ENCODE measurements at places on chromosomes 6 and 20.
A peak's percentile ranks its signal among the peaks of the same experiment; 100 is the strongest.

DNA sequence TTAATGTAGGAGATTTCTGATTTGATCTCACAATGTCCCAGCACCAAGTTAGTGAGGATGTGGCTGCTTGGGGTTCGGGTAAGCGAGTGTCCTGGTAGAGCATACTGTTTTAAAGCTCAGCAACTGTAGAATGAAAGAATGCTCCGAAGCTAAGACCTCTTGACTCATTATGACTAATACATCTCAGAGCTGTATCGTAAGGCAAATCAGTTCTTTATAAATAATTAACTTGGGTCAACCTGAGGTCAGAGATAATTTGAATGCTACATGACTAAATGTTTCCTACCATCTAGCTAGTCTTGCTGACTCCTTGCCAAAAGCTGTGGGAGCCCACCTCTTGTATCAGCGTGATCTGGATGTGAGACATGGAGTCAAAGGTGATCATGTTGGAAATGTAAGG is 128.8 kb upstream of the PDE7B start:
- no peak for DNase-seq

GRCh38 chr6:34310817-34311216 is 62.0 kb upstream of the SMIM29 start:
- DNase-seq, result no peak

DNA sequence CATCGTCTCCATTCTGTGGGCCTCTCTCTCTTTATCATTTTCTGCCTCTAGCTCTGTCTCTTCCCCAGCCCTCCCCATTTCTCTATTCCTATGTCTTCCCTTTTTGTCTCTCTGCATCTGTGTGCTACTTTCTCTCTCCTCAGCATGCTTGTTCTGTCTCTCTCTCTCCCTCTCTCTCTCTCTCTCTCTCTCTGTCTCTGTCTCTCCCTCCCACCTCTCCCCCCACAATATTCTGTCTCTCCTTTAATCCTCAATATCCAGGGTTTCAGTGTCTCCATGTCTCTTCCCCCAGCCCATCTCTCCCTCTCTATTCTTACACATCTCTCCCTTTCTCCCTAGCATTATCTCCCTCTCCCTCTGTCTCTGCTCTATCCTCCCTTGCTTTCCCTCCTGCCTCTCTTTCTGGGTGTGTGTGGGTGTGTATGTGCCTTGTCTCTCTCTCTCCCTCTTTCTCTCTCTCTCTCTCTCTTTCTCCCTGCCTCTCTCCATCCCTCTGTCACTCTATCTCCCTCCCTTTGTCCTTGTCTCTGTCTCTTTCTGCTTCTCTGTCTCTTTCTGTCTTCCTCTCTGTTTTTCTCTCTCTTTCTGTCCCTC is 76.9 kb upstream of the SIRPA start:
- DNase-seq, result no peak

GRCh38 chr6:118746145-118746824 is 94.9 kb upstream of the CEP85L start:
- peak; percentile 15 for DNase-seq

- no peak for DNase-seq
Observed at GRCh38 chr20:40431611-40432010, 257.4 kb downstream of the MAFB start.

Data from NCI-H524 (cell line).